Retina (tissue), 1 donor: ENCODE measurements at places on chromosomes 4 and X.
A peak's percentile ranks its signal among the peaks of the same experiment; 100 is the strongest.

DNA sequence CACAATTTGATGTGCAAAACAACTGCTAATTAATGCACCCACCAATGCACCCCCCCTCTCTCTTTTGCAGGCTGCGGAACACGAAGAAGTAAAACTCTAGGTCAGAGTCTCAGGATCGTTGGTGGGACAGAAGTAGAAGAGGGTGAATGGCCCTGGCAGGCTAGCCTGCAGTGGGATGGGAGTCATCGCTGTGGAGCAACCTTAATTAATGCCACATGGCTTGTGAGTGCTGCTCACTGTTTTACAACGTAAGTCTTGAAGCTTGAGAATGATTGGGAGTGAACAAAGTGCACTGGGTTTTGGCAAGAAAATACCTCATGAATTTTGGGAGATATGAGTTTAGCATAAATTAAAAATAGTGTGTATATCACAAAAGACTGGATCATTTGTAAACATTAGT, 28.9 kb downstream of the TMPRSS11E start:
- DNase-seq: no peak

- DNase-seq: no peak
Measured at GRCh38 chrX:109934434-109934833, 68.5 kb upstream of the TMEM164 start.

- no peak for DNase-seq
Measured at GRCh38 chr4:111798840-111799239, 346.4 kb upstream of the FAM241A start.

DNA sequence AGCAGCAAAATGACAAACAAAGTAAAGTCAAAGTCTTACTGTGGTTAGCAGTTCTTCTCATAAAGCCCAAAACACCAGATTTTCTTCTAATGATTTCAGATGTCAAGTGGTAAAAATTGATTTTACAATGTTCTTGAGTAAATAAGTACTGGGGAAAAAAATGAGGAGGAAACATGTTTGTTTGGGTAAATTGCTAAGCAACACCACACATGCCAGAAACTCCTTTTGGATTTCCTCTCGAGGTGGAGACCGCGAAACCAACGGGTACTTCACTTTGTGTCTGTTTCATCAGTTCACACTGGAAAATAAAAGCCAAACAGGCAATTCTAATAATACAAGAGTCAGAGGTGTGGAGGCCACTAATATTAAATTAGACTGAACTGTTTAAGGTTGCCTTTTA, 4.6 kb upstream of the PKD2 start:
- DNase-seq: no peak

GRCh38 chr4:161237495-161237894, 926.3 kb downstream of the FSTL5 start:
- no peak for DNase-seq

DNA sequence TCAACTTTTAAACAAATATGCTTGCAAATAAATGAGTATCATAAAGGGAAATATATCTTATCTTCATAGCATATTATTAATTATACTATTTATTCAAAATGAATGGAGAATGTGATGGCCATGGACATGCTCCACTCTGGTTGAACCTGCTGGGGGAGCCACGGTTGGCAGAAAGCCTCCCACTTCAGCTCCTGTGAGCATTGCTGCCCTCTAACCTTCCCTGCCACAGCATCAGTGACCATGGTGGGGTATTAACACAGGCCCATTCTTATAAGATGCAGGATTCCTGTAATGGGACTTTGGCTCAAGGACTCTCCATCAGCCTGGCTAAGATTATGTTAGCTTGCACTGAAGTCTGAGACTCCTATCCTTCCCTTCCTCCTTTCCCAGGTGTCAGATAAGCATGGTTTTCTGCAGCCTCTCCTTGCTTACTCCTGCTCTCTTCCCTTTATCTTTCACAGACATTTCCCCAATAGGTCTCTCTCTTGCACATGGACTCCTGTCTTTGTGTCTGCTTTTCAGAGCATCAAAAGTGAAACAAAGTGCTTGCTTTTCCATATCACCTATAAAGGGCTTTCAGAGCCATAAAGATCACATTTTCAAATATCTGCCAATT, 4.9 kb upstream of the ABRAXAS1 start:
- no peak for DNase-seq

DNA sequence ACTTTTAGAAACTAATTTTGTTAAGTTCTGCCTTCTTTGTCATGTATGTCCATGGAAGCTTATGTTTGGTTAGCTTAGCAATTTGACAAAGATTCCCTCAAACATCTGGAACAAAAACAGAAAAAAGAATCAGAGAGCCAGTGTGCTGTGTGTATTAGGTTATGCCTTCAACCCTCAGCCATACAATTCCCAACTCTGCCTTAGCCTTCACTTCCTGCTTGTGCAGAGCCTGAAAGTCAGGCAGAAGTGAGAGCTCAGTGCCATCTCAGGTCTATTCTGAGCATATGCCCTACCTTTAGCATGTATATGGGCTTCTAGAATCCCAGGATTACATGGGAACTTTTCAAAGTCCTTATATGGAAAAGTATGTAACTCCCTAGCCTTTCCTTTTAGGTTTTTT, 58.2 kb upstream of the STOX2 start:
- DNase-seq: no peak

GRCh38 chr4:74174421-74174820, 16.5 kb downstream of the MTHFD2L start:
- no peak for DNase-seq

DNA sequence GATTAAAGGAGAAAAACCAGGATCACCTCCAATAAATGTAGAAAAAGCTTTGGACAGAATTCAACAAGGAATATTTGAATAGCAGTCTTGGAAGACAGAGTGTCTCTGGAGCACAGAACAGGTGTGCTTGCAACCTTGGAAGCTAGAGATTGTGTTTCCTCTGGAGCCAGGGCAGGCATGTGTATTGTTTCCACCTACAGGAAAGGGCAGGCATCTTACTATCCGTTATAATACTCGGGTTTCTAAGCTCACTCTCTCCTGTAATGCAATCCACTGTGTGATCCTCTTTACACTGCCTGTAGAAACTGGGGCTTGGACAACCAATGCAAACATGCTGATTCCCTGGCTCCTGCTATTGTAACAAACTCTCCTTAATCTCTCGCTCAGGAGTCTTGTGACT, 14.4 kb downstream of the CCDC110 start:
- DNase-seq: no peak

- DNase-seq: peak; percentile 56
Measured at GRCh38 chrX:119398974-119399771, at the start of gene SLC25A43. SLC25A43 (plus strand) TSS chrX:119399336; CDS start chrX:119399404, 68 bp downstream.

DNA sequence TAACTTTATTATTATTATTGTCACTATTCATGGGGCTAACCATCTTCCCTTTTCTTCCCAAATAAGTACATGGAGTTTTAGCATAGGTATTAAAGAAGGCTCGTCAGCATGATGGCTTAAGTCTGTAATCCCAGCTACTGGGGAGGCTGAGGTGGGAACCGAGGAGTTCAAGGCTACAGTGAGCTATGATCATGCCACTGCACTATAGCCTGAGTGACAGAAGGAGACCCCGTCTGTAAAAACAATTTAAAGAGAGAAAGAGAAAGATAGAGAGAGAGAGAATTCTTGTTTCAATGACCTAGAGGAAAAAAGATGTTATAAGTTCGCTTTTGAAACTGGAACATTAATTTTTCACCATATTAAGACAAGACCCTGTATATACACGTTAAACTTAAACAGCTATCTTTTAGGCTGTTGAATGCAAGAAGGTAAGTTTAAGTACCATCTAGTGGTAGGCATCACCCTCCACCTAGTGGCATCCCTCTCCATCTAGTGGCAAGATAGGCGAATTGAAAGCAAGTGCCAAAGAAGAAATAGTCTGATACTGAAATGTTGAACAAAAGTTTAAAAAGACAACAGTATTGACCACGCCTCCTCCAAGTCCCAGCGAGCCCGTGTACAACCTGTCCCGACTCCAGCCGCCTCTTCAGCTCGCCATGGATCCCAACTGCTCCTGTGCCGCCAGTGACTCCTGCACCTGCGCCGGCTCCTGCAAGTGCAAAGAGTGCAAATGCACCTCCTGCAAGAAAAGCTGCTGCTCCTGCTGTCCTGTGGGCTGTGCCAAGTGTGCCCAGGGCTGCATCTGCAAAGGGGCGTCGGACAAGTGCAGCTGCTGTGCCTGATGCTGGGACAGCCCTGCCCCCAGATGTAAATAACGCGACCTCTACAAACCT, 26.0 kb upstream of the YTHDC1 start:
- DNase-seq: peak; percentile 42

DNA sequence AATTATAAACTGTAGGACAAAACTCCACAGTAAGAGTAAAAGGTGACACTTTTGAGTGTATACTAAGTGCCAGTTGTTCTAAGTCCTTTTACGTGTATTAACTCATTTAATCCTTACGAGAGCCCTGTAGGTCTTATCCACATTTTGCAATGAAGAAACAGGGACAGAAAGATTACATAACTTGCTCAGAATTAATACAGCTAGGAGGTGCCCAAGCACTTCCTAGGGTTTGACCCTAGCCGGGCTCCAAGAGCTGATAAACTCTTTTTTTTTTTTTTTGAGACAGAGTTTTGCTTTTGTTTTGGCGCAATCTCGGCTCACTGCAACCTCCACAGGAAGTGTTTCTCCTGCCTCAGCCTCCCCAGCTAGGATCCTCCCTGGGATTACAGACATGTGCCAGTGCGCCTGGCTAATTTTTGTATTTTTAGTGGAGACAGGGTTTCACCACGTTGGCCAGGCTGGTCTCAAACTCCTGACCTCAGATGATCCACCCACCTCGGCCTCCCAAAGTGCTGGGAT, 110.4 kb downstream of the UBE2K start:
- no peak for DNase-seq

DNA sequence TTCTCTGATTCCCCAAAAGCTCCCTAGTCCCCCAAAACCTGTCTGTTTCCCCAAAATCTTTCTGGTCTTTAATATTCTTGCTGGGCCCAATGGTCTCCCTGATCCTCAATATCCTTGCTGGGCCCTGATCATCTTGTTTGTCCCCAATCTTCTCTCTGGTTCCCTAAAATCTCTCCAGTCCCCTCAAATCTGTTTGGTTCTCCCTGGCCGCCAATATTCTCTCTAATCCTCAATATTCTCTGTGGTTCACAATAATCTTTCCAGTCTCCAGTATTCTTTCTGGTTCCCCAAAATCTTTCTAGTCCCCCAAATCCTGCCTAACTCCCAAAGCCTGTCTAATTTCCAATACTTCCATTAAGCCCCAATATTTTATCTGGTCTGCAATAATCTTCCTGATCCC, 18.5 kb downstream of the P2RY8 start:
- no peak for DNase-seq
